ENCODE measurements at places on chromosomes 12 and 14.

DNA sequence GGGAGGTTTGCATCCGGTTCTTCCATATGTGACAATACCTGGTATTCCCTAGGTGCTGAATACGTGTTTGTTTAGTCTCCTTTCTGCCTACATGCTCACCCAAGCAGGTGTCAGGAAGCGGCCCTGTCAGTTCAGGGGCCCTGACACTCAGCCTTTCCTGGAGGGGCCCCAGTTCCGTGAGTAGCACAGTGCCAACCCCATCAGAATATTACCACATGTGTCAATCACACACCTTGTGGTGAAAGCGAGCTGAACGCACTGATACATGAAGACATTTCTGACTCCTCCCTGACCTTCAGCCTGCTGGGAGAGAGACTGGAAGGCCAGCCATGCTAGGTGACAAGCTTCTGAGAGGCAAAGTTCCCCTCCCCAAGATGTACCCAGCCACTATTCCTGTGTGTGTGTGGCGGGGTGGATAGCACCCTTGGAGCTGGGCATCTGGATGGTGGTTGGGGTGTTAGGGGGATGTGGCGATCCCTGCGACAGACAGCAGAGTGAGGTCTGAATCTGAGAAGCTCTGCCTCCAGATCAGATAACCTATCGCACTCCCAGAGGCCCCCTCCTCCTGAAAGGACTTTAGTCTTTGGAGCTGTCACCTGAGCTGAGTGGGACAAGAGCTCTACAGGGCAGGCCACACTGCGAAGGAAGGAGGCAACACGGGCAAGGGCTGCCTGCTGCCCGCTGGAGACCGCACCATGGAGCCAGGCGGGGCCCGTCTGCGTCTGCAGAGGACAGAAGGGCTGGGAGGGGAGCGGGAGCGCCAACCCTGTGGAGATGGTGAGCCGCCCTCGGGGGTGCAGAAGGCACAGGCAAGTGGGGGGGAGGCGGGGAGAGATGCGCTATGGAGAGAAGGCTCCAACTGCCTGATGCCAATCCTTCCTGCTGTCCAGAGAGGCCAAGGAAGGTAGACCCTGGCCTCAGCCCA lies at the start of gene SOAT2:
Gene SOAT2 (plus strand): TSS at position 604 of the 925 bp plus-strand sequence. CDS start 92 bp downstream, at position 696.
- DNase-seq = no peak

- DNase-seq = no peak
These were observed 144.4 kb downstream of the EFCAB11 start for GRCh38 chr14:89810101-89810500.

GRCh38 chr12:84842406-84843013 lies 70.1 kb downstream of the SLC6A15 start:
- DNase-seq = no peak

GRCh38 chr12:107045186-107045585 lies 48.2 kb downstream of the CRY1 start:
- no peak for DNase-seq

DNA sequence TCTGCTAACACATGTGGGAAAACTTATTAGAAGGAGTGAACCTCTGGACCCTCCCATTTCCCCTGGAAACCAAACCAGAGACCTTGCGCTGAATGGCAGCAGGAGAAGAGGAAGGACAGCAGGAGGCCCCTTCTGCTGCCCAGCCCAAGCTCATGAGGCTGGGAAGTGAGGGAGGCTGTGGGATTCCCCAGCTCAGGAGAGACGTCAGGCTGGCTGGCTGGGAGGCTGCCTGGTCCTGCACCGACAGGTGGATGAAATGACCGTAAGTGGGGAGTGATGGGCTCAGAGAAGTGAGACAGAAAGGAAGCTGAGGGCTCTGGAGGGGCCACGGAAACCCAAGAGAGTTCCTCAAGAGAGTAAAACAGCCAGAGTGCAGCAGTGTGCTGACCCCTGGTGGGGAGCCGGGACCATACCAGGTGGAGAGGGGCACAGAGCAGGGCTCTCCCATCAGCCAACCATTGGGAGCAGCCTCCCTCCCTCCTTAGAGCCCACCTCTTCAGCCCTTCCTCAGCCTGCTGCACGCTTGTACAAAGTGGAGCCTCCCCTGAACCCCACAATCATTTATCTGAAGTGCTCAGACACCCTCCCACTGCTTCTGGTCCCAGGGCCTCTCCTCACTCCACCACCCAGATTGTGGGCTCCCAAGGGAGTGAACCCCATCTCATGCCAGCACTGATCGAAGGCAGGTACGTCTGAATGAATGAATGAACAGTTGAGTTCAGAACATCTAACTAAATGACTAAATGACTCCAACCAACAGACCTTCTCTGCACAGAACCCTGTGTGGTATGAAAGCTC lies 14.0 kb downstream of the TAMALIN start:
- no peak for DNase-seq

DNA sequence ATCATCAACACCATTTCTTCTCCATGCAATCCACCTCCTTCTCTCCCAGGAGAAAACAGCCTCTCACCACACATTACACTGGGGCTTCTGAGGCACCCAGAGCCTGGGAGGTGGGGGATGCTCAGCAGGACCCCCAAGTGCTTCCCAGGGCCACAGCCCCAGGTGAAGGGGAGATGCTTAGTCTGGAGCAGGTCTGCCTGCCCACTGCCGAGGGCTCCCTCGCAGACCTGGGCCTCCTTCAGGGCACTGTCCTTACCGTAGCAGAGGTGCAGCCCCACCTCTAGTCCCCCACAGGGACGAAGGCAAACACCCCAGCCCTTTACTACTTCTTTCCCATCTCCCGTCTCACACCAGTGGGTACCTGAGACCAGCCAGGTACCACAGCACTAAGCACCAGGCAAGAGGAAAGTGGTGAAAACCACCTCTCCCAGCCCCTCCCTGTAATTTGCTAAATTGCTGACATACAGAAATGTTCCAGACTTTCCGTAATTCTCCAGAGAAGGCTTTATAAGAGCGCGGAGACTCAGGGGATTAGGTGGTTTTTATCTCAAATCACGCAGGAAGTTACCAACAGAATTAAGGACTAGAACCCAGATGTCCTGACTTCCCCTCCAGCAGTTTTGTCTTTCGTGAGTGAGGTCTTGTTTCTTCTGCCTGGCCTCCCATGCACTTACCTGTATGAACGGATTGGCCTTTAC lies 59.0 kb downstream of the PLEKHG3 start:
- no peak for DNase-seq

DNA sequence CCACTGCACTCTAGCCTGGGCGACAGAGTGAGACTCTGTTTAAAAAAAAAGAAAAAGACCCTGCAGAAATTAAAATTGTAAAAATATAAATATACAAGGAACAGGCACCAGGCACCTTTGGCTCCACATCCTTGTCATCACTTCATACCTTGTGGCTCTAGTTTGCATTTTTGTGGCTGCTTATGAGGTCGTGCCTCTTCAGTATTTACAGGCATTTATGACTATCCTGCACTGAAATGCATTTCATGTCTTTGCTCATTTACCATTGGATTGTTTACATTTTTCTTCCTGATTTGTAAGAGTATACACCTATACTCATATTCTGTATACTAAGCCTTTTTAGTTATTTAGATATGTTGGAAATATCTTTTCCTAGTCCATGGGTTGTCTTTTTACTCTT lies 20.1 kb downstream of the BICD1 start:
- no peak for DNase-seq

DNA sequence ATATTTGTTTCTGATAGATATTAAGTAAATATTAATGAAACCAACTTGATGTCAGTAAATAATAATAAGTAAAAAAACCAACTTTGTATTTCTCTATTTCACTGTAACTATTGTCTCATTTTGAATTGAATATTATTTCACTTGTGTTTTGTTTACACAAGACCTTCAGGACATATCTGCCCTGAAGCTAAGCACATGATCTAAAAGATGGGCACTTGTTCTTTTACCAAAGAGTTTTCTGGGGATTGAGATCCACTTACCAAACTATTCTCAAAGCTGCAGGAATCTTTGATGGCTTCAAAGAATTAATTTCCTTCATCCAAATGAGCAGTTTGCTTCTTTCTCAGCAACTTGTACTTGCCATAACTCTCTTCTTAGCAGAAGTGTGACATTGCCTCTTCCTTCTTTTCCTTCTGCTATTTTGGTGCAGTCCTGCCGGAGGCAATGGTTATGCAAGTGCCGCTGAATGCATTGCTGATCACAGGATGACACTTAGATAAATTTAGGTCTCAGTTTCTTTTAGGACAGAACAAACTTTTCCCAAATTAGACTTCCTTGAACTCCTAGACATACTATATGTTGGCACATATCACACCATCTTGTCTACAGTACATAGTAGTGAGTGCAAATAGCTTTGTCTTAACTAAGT lies 9.2 kb downstream of the FAR2 start:
- DNase-seq = peak; percentile 11

- no peak for DNase-seq
These were observed 2.2 kb downstream of the KLRF1 start for GRCh38 chr12:9829483-9829882.

GRCh38 chr14:39469094-39469710 lies 37.0 kb upstream of the FBXO33 start:
- DNase-seq = no peak

- no peak for DNase-seq
These were observed 491.2 kb downstream of the PCNX1 start for GRCh38 chr14:71398450-71398849.

DNA sequence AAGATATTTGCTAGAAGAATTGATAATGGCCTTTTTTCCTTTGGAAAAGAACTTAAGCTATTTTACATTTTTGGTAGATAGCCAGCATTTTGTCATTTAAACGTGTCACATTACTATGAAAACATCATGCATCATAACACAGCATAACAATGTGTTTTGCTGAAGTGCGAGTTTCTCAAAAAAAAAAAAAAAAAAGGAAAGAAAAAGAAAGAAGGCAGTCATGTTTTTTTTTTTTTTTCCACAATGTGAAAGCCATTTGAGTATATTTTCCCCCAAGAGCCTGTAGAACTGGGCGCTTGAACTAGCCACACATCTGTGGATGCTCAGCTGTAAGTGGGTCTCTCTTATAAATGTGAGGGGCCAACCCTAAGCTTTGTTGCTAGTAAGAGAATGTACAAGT lies 300.1 kb downstream of the AKAP6 start:
- DNase-seq = no peak

DNA sequence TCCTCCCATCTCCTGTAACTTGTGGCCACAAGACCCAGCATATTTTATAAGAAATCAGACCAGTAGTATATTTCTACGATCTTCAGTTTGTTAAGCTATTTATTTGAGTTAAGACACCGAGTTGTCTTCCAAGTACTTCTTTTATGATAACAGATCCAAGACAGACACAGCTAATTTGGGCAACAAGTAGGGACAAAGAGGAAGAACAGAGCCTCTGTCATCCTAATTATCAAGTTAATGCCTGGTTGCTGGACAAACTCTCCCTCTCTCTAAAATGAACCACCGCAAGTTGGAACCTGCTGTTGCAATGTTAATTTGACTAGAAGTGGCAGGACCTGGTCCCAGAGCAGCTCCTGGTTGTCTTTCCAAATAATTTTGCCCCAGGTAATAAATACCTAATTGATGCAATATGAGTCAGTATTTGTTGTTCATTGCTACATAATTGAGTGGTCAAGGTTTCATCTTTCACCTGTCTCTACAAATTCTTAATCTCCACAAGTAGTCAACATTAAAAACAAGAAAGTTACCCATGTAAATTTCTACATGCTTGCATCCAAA lies 323.7 kb downstream of the PAWR start:
- no peak for DNase-seq

- DNase-seq = no peak
These were observed 6.0 kb downstream of the ZBTB39 start for GRCh38 chr12:57000393-57000792.

DNA sequence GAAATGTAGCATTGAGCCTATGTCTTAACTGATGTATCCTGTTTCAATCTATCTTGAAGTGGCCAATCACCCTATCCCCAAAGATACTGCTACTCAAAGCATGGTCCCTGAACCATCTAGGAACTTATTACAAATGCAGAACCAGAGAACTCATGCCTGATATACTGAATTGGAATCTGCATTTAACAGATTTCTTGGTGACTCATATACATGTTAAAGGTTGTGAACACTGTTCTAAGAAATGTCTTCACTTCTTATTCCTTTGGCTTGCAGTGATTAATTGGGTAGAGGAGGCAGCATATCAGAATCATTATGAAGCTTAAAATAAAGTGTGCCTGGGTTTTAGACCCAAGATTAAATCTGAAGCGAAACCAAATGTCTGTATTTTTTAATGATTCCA lies 795.6 kb downstream of the DIO2 start:
- DNase-seq = no peak

GRCh38 chr12:38424436-38424835 lies 107.9 kb downstream of the ALG10B start:
- no peak for DNase-seq

DNA sequence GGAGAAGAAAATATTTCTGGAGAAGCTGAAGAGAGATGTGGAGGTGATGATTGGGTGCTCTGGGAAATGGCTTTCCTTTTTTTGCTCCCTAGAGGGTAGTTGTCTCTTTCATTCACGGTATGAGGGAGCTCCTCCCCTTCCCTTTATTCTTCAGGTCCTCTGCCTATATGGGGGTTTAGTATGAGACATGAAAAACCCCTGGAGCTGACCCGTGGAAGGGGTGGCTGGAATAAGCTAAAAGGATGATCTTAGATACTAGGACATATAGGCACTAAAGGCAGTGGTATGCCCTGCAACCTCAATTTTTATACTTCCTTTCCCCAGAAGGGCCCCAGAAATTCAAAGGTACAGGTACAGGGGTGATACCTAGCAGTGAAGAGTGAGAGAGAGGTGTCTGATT lies 4.2 kb upstream of the DTX3 start:
- no peak for DNase-seq

DNA sequence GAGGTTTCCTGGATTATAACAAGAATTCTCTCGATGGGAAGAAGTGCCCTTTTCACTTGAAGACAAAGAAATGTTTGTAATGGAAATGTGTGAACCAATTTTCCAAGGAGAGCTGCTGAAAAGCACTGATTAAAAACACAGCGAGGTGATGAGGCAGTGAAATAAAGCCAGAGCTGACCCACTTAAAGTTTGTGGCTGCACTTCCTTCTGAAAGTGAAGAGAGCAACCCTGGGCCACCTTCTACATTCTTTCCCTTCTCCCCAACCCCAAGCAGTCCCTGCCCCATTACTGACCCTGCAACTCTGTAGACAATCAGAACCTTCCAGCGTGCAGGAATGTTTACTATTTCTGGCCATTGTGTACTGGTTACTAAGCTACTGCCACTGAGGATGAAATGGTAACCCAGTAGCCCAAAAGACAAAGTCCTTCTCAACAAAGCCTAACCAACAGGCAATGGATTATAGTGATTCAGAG lies 173.9 kb downstream of the TTC7B start:
- DNase-seq = no peak

DNA sequence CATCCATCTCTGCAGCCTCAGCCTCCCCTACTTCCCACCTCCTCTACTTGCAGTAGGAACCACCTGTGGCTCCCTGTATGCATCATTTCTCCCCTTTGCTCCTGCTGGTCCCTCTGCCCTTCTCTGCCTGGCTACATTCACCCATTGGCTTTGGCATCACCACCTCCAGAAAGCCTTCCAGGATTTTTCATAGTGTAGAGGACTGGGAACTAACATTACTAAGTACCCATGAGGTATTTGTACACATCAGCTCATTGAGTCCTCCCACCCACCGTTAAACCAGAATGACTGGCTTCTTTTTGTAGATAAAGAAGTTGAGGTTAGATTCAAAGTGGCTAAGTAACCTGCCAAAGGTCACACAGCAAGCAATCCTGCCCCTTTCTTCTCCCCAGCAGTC lies 17.1 kb downstream of the SYNE3 start:
- DNase-seq = no peak

Data from occipital lobe (tissue), 3 donors.